Amygdala (tissue), 56 donors: ENCODE measurements at places on chromosomes 11 and 22.

GRCh38 chr11:103619938-103620337 lies 416.5 kb upstream of the DDI1 start:
- no peak for DNase-seq

- no peak for DNase-seq
These were observed 56.5 kb upstream of the APOA1 start for GRCh38 chr11:116893906-116894305.

GRCh38 chr22:43101306-43101705 lies 9.2 kb upstream of the BIK start:
- no peak for DNase-seq

- no peak for DNase-seq
These were observed 12.0 kb downstream of the OR8A1 start for GRCh38 chr11:124581817-124582216.

DNA sequence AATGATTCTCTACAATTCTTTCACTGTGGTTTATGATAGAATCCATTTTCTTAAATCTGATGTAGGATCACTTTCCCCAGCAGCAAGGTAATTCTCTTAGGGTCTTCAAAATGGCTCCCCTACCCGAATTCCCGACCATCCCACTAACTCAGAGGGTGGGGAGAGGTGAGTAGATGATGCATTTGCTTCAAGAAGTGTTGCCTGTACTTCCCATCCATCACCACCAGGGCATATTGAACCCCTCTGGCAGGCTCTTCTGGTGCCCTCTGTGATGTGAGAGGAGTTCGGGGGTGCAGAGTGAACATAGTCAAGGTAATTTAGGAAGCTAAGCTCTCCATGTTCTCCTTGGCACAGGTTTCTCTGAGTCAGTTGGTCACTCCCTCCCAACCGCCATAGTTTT lies 52.3 kb downstream of the ZNRF3 start:
- no peak for DNase-seq

GRCh38 chr11:24422376-24422775 lies 74.5 kb upstream of the LUZP2 start:
- DNase-seq = no peak

- DNase-seq = no peak
These were observed 6.6 kb upstream of the OR6X1 start for GRCh38 chr11:123760894-123761293.

GRCh38 chr11:48003926-48004325 lies 23.6 kb downstream of the PTPRJ start:
- DNase-seq = no peak

- no peak for DNase-seq
These were observed 22.4 kb upstream of the SC5D start for GRCh38 chr11:121270001-121270678.

GRCh38 chr11:79312617-79313529 lies 128.0 kb downstream of the TENM4 start:
- DNase-seq = peak; percentile 7

DNA sequence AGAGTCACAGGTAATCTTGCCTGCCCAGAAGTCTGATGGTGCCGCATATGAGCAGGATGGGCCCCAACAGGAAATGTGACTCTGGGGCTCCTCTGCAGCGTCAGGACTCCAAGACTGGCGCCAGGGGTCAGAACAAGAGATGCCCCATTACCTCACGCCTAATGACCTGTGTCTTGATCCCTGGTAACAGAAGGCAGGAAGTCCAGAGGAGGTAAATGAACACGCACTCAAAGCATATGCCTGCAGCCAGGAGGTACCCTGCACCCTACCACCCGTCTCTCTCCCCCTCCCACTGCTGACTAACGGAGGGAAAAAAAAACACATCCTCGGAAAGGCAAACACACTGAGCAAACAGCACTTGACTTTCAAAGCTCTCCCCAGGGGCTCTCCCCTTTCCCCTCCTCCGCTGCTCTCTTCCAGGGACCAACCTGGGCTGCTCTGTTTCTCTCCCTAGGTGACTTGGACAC lies 37.3 kb downstream of the ABCC8 start:
- no peak for DNase-seq

DNA sequence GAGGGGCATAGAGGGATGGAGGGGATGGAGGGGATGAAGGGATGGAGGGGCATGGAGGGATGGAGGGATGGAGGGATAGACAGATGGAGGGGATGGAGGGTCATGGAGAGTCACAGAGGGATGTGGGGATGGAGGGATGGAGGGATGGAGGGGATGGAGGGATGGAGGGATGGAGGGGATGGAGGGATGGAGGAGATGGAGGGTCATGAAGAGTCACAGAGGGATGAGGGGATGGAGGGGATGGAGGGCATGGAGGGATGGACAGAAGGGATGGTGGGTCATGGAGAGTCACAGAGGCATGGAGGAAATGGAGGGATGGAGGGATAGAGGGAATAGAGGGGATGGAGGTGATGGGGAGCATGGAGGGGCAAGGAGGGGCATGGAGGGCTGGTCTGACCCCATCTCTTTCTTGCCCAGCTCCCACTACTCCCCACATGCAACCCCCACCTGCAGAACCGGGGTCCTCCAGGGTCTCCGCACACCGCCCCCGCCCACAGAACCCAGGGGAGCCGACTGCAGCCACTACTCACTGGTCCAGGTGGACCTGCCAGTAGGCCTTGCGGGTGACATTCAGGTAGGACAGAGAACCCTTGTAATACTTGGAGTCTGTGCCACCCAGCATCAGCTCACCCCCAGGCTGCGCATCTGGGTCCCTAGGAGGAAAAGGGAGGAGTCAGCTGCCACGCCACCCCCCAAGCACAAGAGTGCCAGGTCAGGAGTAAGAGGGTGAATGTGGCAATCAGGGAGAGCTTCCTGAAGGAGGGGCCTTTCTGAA lies 4.2 kb upstream of the IFITM10 start:
- no peak for DNase-seq

- DNase-seq = no peak
These were observed 36.6 kb downstream of the PDGFB start for GRCh38 chr22:39208013-39208680.

- no peak for DNase-seq
These were observed 9.0 kb upstream of the CYTH4 start for GRCh38 chr22:37273126-37273845.

DNA sequence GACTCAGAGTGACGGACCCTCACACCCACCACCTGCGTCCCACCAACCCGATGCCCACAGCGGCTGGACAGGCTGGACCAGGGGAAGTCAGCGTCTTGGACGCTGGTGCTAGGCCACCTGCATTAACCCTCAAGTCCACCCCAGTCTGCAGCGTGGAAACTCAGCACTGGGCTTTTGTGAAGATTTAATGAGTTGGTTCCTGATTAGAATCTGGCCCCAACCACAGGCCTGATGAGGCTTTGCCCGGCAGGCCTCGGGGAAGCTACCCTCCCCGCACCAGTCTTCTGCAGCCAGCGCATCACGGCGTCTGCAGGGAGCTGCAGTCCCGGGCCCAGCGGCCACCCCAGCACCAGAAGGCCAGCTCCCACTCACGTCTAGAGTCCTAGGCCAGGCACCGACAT lies 101.0 kb downstream of the BRD1 start:
- no peak for DNase-seq

GRCh38 chr11:13348305-13348704 lies 70.7 kb downstream of the BMAL1 start:
- no peak for DNase-seq

DNA sequence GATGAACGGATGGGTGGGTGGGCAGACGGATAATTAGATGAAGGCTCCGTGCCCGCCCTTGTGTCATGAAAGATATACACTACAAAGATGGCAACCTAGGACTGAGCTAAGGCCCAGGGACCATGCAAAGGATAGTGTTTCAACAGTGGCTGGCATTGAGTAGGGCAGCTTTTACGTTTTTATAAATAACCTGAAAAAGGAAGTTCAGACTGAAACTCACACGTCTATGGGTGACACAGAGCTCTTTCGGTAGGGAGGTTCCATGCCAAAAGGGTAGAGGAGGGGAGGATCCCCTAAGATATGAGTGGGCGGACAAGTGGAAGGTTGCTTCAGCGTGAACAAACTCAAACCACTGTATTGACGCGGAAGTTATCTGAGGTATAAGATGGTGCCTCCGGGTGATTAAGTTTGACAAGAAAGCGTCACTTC lies 90.5 kb downstream of the UBASH3B start:
- DNase-seq = no peak

GRCh38 chr22:22167791-22168189 lies 76.8 kb upstream of the VPREB1 start:
- no peak for DNase-seq

DNA sequence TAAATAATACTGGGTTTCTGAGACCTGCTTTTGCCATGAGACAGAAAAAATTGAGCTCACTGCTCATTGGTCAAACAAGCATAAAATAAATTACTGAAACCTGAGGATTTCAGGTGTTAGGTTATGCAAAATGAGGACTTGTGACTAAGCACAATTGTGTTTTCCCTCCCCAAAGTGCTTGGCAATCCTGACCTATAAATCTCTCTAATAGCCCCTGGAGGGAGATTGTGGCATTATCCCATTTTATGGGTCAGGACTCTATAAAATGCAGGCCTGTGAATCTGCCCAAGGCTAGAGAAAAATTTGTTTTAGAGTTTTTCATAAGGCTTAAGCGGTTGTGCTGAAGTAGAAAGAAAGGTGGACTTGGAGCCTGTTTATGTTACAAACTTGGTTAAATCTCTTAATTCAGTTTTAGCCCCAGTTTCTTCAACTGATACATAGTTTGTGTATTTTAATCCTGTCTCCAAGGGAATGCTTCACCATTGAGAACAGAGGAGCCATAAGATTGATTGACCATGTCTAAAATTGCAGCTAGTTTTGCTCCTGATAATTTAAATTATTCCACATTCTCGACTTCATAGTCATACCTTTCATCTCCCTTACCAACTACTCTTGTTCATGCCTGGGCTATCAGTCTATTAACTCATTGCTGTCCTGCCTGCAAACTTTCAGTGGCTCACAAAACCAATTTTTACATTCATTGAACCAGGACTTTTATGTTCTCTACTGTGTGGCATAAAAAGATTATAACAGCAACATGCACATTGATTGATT lies 63.6 kb upstream of the LRRC4C start:
- no peak for DNase-seq

DNA sequence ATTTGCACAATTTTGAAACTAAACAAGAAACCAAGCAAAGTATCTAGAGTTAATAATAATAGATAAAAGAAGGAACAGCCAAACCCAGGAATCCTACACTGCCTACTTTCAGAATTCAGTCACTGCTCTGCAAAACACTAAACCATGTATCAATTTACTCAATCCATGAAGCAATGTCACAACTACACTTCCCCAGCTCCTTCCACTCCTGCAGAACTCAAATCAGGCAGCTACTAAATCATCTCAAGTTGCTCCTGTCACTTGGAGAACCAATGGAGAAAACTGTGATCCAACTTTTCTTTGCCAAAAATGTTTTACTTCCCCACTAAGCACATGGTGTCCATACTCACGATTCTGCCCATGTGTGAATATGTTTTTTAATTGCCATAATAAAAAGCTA lies 24.9 kb upstream of the C11orf58 start:
- no peak for DNase-seq

DNA sequence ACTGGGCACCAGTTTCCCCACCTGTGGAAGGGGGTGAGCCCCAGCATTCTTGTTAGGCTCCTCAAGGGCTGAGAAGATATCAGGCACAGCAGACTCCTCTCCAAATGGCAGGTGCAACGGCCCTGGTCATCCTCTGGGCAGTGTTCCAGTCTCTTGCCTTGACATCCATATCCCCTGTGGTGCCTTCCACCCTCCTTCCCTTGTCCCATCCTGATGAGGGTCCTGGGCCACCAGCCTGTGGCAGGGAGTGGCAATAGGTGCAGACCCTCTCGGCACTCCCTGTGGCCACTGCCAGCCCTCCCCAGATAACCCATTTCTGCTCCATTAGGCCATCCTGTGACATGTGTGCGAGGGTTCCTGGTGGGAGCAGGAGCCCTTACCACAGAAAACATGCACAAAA lies 78.8 kb upstream of the NECTIN1 start:
- DNase-seq = no peak

DNA sequence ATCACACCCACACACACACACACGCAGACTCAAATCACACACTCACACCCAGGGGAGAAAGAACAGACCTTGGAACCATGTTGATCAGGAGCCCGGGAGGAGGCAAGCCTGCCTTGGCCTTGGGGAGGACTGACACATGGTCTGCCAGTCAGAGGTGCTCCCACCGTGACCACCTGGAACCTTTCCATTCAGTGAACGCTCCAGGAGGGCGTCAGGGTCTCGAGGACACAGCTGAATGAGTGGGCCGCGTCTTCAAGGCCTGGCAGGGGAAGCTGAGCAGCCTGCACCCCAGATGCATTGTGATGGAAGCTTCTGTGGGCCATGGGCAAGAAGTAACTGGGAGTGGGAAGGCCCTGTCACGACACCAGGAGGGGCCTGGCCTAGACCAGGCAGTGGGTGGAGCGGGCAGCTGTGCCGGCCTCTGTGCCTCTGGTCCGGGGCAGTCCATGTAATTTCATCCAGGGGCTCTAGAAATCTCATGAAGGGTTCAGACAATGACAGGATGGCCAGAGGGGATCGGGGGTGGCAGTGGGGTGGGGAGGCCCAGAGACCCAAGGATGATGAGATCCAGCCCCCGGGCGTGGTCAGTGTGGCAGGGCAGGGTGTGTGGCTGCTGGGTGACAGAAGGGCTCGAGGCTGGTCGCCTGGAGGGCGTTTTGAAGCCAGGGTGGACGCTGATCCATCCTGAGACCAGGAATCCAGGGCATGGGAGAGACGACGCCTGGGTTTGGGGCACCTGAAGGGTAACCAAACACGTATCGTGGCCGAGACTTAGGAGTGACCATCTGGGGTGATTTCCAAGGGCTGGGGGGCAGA lies 53.7 kb downstream of the IGF2 start:
- no peak for DNase-seq

DNA sequence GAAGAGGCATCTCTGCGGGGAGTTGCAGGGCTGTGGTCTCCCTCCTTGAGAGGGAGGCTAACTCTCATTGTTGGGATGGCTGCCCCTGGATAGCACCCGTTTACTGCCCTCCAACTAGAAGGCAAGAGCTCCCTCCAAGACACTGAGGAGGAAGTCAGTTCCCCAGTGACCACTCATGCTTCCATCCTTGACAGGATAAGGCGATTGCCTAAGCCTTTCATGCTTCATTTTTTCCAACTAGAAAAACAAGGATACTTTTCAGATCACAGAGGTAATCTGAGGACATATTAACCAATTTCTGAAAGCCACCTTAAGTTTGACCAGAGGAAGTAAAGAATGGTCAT lies 186.6 kb downstream of the MAML2 start:
- no peak for DNase-seq

GRCh38 chr11:1934335-1935155 lies 12.6 kb upstream of the MRPL23 start:
- DNase-seq = no peak

GRCh38 chr22:44314425-44315067 lies 1.8 kb upstream of the SHISAL1 start:
- no peak for DNase-seq

- DNase-seq = peak; percentile 12
These were observed 17.7 kb downstream of the CTNND1 start for GRCh38 chr11:57779276-57779675.

DNA sequence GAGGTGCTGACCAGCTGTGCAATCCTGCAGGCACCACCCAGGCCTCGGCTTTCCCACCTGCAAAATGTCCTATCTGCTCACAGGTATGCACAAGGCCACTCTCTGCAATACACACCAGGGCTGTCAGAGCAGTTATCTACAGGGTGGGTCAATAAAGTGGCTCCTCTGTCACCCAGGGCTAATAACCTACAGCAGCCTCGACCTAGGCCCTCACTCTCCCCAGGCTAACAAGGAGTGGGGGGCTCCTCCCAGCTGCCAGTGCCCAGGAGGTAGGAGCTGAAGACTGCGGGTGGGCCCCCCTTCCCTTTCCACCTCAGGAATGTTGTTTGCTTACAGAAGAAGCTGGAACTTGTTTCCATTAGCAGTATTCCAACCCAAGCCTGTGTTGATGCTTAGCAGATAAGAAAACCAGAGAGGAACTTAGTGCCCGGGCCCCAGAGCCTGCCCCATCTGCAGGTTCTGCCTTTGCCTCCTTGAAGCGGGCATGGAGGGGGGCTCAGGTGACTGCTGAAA lies 26.8 kb downstream of the MYH9 start:
- DNase-seq = no peak
